ENCODE measurements at places on chromosomes 2 and 18.

GRCh38 chr2:43427032-43427424, 168.8 kb downstream of the THADA start:
- no peak for DNase-seq

- no peak for DNase-seq
Measured at GRCh38 chr2:1032030-1032429, 81.4 kb downstream of the SNTG2 start.

DNA sequence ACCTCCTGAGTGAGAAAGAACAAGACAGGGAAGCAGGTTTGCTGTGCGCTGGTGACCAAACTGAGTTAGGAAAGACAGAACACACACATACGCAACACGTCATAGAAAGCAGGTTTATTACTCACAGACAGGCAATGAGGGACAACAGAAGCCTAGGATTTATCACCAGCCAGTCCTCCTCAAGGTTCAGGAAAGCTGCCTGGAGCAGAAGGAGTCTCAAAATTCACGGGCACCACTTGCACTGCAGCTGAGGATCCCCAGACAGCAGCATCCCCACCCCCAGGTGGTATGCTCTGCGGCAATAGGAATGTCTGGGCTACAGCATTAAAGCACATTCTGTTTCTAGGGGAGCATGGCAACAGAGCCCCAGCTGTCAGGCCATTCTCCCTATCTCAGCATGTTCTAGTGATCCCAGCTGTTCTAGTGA, 284.4 kb upstream of the RGPD4 start:
- DNase-seq: no peak

DNA sequence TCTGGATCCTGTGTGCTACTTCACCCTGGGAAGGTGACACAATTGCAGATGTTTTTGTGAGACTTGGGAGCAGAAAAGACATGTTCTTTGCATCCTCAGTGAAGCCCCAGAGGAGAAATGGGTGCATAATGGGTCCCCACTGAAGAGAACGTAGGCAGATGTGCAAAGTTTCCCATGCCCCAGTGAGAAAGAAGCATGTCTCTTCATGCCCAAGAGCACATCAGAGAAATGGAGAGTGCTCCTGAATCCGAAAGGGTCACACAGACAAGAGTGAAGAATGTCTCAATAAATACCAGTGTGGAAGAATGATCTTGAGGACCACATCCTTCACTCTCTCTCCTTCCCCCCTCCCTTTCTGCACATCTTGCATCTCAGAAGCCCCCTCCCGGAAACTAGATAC, 167.7 kb downstream of the TMEM247 start:
- no peak for DNase-seq

- no peak for DNase-seq
Measured at GRCh38 chr2:231673348-231673770, 35.0 kb upstream of the PTMA start.

Measured in renal pelvis (tissue), 12 donors.